ENCODE measurements at places on chromosomes 16 and 17.

- no peaks in the 10 kb centered on the region for H3K36me3 ChIP-seq
- peak; percentile 60 for DNase-seq
- no peak overlapping the region for H3K4me3 ChIP-seq
- H3K27ac ChIP-seq, result no peak overlapping the region
- H3K27me3 ChIP-seq, result no peaks in the 10 kb centered on the region
Observed at GRCh38 chr17:40366861-40367518, 2.5 kb upstream of the GJD3 start.

DNA sequence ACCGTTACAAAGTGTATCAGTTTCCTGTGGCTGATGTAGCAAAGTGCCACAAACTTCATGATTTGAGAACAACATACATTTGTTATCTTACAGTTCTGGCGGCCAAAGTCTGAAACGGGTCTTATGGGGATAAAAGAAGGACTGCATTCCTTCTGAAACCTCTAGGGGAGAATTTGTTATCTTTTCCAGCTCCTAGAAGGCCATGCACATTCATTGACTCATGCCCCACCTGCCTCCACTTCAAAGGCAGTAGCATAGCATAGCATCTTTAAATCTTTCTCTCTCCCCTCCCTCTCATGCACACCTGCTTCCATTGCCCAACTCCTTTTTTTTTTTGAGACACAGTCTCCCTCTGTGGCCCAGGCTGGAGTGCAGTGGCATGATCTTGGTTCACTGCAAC is 190.7 kb upstream of the DYNLRB2 start:
- peaks cover 5% of the 10 kb centered on the region for H3K27me3 ChIP-seq
- no peak for DNase-seq
- H3K4me1 ChIP-seq, result peaks cover 38% of the 10 kb centered on the region
- no peak overlapping the region for H3K27ac ChIP-seq
- H3K36me3 ChIP-seq, result no peaks in the 10 kb centered on the region

- no peaks in the 10 kb centered on the region for H3K27me3 ChIP-seq
- H3K4me1 ChIP-seq, result peaks cover 42% of the 10 kb centered on the region
- peak overlapping the region; percentile 85 for H3K4me3 ChIP-seq
- peaks cover 12% of the 10 kb centered on the region for H3K36me3 ChIP-seq
Observed at GRCh38 chr17:81550285-81550684, 1.9 kb downstream of the FAAP100 start.

DNA sequence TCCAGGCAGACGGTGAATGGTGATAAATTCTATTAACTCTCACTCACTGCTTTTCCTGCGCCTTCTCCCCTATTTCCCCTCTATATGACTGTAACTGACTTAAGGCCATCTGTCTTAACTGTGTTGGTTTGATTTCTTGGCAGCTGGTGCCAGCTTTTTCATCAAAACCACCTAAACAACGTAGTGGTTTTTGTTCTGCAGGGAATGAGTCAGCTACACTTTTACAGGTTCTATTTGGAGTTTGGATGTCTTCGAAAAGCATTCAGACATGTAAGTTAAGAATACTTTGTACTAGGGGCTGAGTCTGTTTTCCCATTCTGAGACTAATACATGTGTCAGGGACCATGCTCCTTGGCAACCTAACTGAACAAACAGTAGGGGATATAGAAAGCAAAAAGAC is 8.5 kb downstream of the REXO5 start:
- peaks cover 4% of the 10 kb centered on the region for H3K36me3 ChIP-seq
- H3K27ac ChIP-seq, result no peak overlapping the region
- H3K4me1 ChIP-seq, result peaks cover 6% of the 10 kb centered on the region
- DNase-seq, result no peak
- H3K27me3 ChIP-seq, result no peaks in the 10 kb centered on the region

DNA sequence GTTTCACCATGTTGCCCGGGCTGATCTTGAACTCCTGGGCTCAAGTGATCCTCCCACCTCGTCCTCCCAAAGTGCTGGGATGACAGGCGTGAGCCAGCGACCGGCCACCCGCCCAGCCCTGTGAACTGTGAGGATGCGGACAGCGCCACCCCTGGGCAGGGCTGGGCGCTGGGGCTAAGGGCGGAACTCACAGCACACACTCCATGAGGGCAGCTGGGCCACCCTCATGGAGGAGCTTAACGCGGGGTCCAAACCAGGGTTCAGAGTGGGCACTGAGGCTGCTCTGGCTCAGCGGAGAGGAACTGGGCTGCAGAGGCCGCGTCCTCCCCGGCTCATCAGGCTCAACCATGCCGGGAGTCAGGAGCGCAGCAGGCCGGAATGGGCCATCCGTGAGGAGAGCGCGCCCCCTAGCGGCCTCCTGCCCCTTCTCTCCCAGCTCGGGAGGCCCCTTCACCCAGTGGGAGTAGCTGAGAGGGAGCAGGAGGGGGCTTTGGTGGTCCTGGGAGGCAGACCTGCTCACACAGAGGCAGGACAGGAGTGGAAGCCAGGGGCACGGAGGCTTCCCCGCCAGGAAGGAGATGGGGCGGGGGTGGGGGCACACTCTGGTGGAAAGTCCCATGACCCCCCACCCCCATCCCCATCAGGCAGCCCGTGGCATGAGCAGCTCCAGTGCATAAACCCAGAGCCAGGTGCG is 13.8 kb downstream of the CORO7 start:
- peaks cover 11% of the 10 kb centered on the region for H3K36me3 ChIP-seq
- DNase-seq, result peak; percentile 95
- H3K4me1 ChIP-seq, result peaks cover 6% of the 10 kb centered on the region
- H3K27me3 ChIP-seq, result no peaks in the 10 kb centered on the region
- H3K27ac ChIP-seq, result no peak overlapping the region
- no peak overlapping the region for H3K4me3 ChIP-seq

DNA sequence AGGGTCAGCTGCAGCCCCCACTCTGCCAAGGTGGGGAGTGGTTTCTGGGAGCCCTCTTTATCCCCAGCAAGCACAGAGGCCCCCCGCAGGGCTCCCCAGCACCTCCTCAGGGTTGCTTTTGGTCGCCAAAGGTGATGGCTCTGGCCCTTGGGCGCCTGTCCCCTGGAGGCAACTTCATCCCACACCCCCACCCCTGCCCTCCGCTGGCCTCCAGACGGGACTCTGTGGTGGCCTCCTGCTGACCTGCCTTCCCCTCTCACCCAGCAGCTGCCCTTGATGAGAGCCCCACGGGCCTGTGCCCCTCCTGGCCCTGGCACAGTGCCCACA is 7.8 kb upstream of the RHOT2 start:
- no peak for DNase-seq
- no peak overlapping the region for H3K27ac ChIP-seq
- peaks cover 4% of the 10 kb centered on the region for H3K4me1 ChIP-seq
- no peaks in the 10 kb centered on the region for H3K36me3 ChIP-seq
- H3K4me3 ChIP-seq, result no peak overlapping the region

- H3K36me3 ChIP-seq, result peaks cover 14% of the 10 kb centered on the region
- no peaks in the 10 kb centered on the region for H3K27me3 ChIP-seq
- no peak overlapping the region for H3K4me3 ChIP-seq
- no peak for DNase-seq
- H3K27ac ChIP-seq, result peak overlapping the region; percentile 78
- peaks cover 41% of the 10 kb centered on the region for H3K4me1 ChIP-seq
Observed at GRCh38 chr17:560432-560873, 154.2 kb downstream of the VPS53 start.

- no peaks in the 10 kb centered on the region for H3K36me3 ChIP-seq
- H3K27me3 ChIP-seq, result no peaks in the 10 kb centered on the region
- no peak overlapping the region for H3K4me3 ChIP-seq
- peaks cover 11% of the 10 kb centered on the region for H3K4me1 ChIP-seq
- DNase-seq, result no peak
- H3K27ac ChIP-seq, result peak overlapping the region; percentile 49
Observed at GRCh38 chr17:78257810-78258322, 26.4 kb downstream of the TMEM235 start.

DNA sequence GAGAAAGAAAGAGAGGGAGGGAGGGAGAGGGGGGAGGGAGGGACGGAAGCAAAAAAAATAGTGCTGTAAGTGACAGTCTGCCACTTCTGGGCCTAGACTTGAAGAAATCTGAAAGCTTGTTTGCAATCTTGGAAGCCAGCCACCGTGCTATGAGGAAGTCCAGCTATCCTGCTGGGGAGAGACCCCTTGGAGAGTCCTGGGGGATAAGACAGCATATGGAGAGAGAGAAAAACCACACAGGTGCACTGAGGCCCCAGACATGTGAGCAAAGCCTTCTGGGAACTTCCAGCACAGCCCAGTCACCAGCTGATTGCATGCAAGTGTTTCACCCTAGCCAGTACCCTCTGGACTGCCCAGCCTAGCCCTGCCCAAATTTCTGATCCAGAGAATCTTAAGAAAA is 12.6 kb upstream of the ALOX12B start:
- no peak overlapping the region for H3K27ac ChIP-seq
- H3K36me3 ChIP-seq, result no peaks in the 10 kb centered on the region
- H3K27me3 ChIP-seq, result peaks cover 26% of the 10 kb centered on the region
- DNase-seq, result no peak

GRCh38 chr17:7982666-7983065 is 19.7 kb upstream of the GUCY2D start:
- H3K27me3 ChIP-seq, result peaks cover 8% of the 10 kb centered on the region
- H3K27ac ChIP-seq, result no peak overlapping the region
- H3K4me3 ChIP-seq, result no peak overlapping the region
- H3K36me3 ChIP-seq, result no peaks in the 10 kb centered on the region
- H3K4me1 ChIP-seq, result no peaks in the 10 kb centered on the region

DNA sequence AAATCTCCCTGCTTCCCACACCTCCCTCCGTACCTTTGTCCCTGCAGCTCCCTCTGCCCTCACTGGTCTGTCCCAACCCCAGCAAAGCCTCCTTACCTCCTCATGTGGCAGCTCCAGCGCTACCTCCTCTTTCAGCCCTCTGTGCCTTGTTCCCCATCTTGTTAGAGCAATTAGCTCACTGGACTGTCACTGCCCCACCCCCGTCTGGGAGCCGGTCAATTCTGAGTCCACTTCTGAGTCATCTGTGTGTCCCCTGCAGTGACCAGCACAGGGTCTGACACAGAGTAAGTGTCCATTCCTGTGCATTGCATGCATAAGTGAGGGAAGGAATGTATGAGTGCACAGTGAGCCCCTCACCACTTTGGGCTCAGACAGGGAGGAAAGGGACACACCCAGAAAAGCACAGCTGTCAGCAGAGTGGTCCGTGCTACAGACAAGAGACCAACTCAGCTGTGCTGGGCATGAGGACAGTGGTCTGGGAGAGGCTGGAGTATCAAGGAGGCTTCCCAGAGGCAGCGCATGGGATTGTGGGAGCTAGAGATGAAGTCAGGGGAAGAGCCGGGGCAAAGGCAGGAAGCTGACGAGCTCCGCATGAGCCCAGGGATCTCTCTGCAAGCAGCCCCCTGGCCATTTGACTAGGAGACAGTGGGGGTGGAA is 45.9 kb downstream of the PITPNM3 start:
- no peak overlapping the region for H3K27ac ChIP-seq
- no peak for DNase-seq
- no peaks in the 10 kb centered on the region for H3K27me3 ChIP-seq
- no peaks in the 10 kb centered on the region for H3K36me3 ChIP-seq

DNA sequence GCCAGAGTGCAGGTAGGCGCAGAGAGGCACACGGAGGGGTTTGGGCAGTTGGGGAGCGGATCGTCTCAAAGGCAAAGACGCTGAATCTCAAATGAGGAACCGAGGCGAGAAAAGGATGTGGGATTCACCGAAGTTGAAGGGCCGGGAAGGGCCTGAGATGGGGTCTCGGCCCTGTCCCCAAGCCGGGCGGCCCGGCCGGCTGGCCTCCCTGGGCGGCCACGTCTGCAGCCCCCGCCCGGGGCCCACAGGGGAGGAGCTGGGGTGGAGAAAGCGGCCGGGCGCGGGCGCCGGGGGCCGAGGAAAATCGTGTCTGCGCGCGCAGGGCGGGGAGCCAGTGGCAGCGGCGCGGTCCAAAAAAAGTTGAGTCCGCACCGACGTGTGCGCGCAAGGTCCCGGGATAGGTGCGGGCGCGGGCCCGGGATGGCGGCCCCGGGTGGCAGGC is 458 bp downstream of the SLC12A4 start:
- H3K36me3 ChIP-seq, result peaks cover 8% of the 10 kb centered on the region
- H3K27ac ChIP-seq, result peak overlapping the region; percentile 98
- peak overlapping the region; percentile 100 for H3K4me3 ChIP-seq
- DNase-seq, result no peak

DNA sequence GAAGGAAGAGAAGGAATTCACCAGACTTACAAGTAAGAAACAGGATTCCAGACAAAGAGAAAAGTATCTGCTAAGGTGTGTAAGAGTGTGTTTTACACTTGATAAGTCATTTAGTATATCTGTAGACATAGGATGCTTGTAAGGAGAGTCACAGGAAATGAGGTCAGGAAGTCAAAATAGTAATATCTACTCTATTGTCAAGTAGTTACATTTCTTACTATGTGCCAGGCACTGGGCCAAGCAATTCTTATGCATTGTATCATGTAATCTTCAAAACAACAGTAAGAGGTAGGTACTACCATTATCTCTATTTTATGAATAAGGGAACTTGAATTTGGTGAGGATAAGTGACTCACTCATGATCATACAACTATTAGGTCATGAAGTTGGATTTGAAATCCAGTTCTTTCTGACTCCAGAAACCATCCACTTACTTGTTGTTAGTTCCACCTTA is 129.1 kb downstream of the SNX11 start:
- no peak overlapping the region for H3K27ac ChIP-seq
- DNase-seq, result no peak
- H3K4me3 ChIP-seq, result no peak overlapping the region
- no peaks in the 10 kb centered on the region for H3K36me3 ChIP-seq
- peaks cover 32% of the 10 kb centered on the region for H3K27me3 ChIP-seq

DNA sequence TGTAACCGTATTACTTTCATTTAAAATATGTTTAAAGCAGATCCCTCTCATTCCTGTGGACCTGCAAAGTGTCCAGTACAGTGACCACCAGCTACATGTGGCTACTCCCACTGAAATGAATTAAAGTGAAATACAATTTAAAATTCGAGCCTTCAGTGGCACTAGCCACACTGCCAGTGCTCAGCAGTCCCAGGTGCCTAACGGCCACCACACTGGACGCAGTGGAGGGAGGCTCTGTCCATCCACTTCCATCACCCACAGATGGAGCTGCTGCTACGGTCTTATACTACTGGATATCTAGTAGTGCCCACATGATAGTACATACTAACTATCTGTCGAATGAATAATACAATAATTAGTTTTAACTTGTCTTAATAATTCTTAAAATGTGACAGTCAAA is 2.3 kb upstream of the CBX2 start:
- no peaks in the 10 kb centered on the region for H3K36me3 ChIP-seq
- H3K4me1 ChIP-seq, result peaks cover 15% of the 10 kb centered on the region
- H3K27me3 ChIP-seq, result peaks cover 23% of the 10 kb centered on the region
- no peak overlapping the region for H3K4me3 ChIP-seq

- no peaks in the 10 kb centered on the region for H3K27me3 ChIP-seq
- H3K27ac ChIP-seq, result no peak overlapping the region
- DNase-seq, result no peak
- no peaks in the 10 kb centered on the region for H3K4me1 ChIP-seq
Observed at GRCh38 chr16:69503244-69503643, 62.5 kb upstream of the NFAT5 start.

GRCh38 chr17:45702666-45703266 is 81.4 kb upstream of the CRHR1 start:
- no peaks in the 10 kb centered on the region for H3K4me1 ChIP-seq
- H3K27ac ChIP-seq, result no peak overlapping the region
- no peak overlapping the region for H3K4me3 ChIP-seq
- no peak for DNase-seq
- no peaks in the 10 kb centered on the region for H3K36me3 ChIP-seq

GRCh38 chr17:8151641-8152111 is 528 bp downstream of the PER1 start:
- H3K27me3 ChIP-seq, result no peaks in the 10 kb centered on the region
- no peak overlapping the region for H3K4me3 ChIP-seq
- H3K27ac ChIP-seq, result no peak overlapping the region
- H3K4me1 ChIP-seq, result peaks cover 35% of the 10 kb centered on the region
- DNase-seq, result peak; percentile 94

Data from chondrocyte (in vitro differentiated cells).